ENCODE measurements at places on chromosomes 1 and 21.

DNA sequence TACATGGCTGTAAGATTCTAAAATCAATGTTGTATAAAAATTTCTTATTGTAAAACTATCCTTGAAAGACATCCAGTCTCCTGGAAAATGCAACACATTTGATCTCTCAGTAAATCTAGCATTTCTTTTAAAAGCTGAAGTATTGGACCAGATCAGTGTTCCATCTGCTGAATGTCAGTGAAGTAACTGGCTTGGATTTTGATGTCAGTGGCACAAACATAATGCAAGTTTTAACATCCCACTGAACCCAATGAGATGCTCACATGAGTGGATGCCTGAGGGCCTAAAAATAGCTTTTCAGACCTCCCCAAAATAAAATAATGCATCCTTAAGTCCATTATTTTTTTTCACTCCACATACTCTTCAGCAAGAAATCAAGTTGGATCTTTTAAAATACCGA, 1432.2 kb downstream of the MRPL39 start:
- no peak for DNase-seq

DNA sequence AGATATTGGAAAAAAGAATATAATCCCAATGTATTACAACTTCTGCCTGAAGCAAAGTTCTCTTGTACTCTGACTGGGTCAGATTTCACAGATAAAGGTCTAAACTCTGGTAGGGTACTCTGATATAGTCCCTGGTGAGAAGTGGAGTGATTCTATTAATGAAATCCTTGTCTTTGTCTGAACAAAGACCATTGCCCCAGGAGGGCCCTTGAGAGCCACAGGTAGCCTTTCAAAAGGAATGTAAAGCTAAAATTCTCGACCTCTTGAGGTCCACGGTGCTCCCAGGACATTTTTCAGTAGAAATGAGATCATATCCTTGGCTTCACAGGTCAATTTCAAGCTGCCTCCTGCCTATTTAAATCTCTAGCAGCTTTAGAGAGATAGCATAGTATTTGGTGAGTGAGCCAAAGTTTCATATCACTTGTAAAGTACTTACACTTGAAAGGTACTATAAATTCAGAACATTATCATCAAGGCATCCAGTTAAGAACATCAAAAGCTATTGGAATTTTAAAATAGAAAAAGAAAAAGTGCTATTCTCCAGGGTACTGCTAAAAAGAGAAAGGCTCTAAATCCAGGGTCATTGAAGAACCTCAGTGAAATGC, 10.1 kb downstream of the TNNI3K start:
- DNase-seq = no peak

- DNase-seq = no peak
Observed at GRCh38 chr1:224809137-224809536, 120.3 kb upstream of the DNAH14 start.

DNA sequence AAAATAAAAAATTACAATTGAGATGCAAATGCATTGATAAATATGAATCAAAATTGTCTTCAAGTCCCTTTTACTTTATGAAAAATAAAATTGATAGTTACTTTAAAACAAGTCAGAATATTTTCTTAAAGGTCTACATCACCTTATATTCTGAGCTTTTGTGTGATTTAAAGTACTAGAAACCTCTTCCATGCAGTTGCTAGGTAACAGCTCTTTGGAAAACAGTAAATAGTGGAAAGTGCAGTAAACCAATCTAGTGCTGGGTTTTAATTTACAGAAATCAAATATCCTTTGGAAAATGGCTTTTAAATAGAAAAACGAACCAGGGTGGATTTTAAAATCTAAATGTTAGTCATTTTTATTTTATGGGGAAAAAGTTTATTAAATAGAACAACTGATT, 227.9 kb downstream of the KCNT2 start:
- DNase-seq = no peak

- DNase-seq = no peak
Observed at GRCh38 chr1:233661376-233662159, 47.7 kb downstream of the KCNK1 start.

- no peak for DNase-seq
Observed at GRCh38 chr1:109133815-109134214, 19.9 kb downstream of the ELAPOR1 start.

DNA sequence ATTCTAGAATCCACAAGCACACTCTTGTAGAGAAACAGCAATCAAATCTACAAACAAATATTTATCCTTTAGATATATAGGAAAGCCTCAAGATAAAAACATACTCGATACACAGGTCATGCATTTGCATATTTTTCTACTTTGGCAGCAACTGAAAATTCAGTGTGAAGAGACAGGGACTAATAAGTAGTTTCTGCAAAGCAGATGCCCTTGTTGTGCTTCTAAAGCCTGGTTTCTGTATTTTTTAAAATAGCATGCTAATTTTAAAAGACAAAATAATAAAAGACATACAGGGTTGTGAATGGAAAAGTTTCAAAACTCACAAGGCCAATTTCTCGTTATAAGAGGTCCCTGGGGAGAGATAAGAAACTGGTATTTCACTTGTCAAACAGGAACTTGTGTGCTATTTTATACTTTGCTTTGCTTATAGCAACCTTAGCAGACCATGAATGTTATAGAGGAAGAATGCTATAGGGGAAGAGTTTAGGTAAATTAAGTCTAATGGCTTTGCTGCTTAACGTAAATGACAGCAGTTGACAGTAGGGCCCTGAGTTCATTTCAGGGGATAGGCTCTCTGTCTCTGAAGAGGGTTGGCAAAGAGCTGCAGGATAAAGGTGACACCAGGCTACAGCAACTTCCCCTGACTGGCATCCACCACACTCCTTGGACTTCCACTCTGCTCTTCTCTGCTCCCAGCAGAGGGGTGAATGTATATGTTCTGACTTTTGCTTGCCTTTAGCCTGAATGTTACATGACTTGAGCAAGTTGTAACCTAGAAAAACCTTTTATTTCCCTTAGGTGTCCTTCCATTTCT, 9.4 kb upstream of the RGS13 start:
- no peak for DNase-seq

DNA sequence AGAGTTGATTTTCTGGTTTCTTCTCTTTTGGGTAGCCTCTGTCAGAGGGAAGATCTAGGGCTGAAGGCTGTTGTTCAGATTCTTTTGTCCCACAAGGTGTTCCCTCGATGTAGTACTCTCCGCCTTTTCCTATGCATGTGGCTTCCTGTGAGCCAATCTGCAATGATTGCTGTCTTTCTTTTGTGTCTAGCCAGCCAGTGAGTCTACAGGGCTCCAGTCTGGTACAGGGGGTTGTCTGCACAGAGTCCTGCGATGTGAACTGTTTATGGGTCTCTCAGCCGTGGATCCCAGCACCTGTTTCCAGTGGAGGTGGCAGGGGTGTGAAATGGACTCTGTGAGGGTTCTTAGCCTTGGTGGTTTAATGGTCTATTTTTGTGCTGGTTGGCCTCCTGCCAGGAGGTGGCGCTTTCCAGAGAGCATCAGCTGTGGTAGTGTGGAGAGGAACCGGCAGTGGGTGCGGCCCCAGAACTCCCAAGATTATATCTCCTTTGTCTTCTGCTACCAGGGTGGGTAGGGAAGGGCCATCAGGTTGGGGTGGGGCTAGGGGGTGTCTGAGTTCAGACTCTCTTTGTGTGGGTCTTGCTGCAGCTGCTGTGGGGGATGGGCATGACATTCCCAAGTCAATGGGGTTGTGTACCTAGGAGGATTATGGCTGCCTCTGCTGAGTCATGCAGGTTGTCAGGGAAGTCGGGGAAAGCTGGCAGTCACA, 81.3 kb upstream of the C21orf91 start:
- DNase-seq = peak; percentile 4

DNA sequence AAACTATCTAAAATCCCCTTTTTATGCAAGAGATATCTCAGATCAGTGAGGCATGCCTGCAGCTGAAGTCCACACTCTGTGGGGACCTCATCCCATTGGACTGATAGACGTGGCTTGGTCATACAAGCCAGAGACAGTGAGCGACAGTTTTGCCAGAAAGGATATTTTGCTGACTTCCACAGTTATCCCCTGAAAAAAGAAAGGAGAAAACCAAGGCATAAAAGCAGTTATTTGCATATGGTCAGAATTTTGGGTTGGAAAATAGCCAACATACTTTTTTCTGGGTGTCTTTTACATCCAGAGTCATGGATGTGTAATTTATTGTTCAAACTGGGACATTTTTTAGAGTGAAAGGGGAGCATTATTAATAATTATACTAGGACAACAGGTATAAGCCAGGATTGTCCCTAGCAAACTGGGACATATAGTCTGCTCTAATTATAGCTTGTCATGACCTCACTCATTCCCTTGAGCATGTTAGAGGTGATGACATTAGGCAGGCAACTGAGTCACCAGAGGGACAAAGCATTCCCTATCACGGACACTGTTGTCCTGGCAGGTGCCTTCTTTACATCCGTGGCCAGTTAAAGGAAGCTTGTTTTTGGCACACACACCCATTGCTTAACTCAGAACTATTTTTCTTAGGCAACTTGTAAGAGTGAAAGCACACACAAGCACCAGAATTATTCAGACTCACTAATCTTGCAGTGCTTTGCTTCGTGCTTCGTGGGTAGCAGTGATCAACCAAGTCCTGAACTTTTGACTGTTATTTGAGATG, 65.5 kb downstream of the PRRX1 start:
- DNase-seq = no peak

- no peak for DNase-seq
Observed at GRCh38 chr1:156433602-156434001, 64.6 kb downstream of the RHBG start.

GRCh38 chr21:38355353-38355752, 98.6 kb downstream of the KCNJ15 start:
- no peak for DNase-seq

GRCh38 chr1:179029321-179029759, 3.6 kb downstream of the FAM20B start:
- DNase-seq = no peak

DNA sequence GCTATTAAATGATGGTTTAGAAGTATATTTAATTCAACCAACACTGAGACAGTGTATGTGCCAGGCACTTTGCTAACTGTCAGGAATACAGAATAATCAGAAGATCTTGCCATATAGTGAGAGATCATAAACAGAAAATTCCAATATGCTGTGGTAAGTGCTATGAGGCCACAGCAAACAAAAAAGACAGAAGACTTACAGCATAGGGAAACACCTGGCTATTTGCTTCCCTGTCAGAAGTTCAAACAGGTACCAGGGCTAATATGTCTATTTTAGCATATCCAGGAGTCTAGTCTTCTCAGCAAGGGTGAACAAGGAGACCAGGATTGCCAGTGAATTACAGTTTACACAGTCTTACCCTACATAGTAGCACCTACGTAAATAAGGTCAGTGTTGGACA, 30.4 kb downstream of the TRIT1 start:
- DNase-seq = no peak

DNA sequence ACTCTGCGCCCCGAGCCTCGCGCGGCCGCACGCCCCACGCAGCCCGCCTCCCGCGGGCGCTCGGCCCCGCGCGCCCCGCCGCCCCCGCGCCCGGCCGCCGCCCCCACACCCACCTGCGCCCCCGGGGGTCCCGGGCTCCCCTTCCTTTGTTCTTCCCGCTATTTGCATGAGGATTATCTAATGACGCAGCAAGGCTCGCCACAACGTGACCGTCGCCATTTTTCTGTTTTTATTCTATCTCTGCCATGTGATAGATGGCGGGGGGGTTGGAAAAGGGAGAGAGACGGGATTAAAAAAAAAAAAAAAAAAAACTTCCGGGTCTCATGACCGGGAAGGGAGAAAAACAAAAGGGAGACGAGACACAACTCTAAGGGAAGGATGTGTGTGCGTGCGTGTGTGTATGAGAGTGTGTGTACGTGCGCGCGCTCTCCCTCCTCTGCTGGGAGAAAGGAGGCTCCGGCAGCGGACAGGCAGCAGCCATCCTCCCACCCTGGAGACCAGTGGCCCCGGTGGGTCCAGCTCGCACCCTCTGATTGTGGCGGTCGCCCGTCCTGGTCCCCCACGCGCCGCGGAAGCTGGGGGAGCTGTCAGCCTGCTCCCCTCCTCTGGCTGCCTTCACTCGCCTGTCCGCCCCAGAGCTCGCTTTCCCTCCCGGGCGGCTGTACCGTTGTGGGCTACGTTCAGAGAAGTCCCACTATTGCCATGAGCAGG, 80.4 kb upstream of the AK4 start:
- peak; percentile 30 for DNase-seq

- no peak for DNase-seq
Observed at GRCh38 chr1:101098327-101098726, 72.7 kb upstream of the DPH5 start.

- DNase-seq = no peak
Observed at GRCh38 chr21:45169682-45170081, 95.3 kb downstream of the ADARB1 start.

- no peak for DNase-seq
Observed at GRCh38 chr1:63935553-63935952, 161.7 kb downstream of the ROR1 start.

GRCh38 chr1:7236844-7237515, 451.7 kb downstream of the CAMTA1 start:
- DNase-seq = no peak

DNA sequence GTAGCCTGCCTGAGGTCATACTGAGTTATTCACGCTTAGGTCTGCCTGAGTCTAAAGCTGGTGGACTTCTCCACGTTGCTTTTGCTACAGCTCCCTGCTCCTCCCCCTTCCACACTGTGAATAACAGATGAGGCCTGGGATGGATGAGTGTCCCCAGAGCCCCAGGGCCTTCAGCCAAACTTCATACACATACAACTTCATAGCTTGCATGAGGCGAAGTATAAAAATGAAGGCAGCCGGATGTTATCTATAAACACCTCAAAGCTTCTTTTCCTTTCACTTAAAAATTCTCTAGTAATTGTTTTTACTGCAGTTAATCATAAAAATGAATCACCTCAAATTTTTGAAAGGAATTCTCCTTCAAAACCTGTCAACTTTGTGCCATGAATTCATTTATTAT, 70.2 kb downstream of the DAB1 start:
- DNase-seq = no peak

GRCh38 chr1:30642391-30643120, 80.8 kb downstream of the MATN1 start:
- no peak for DNase-seq

Measured in activated T-cell treated with anti-CD3 and anti-CD28 coated beads for 48 hours (primary cell).